ENCODE measurements at places on chromosomes 5 and 9.

- DNase-seq: no peak
Observed at GRCh38 chr5:8906303-8906967, 639.4 kb downstream of the SEMA5A start.

GRCh38 chr9:130382636-130383349, 62.0 kb upstream of the ASS1 start:
- DNase-seq: no peak

- no peak for DNase-seq
Observed at GRCh38 chr5:58544926-58545325, 37.9 kb upstream of the RAB3C start.

GRCh38 chr9:136283291-136284235, 20.3 kb downstream of the CCDC187 start:
- DNase-seq: peak; percentile 88

DNA sequence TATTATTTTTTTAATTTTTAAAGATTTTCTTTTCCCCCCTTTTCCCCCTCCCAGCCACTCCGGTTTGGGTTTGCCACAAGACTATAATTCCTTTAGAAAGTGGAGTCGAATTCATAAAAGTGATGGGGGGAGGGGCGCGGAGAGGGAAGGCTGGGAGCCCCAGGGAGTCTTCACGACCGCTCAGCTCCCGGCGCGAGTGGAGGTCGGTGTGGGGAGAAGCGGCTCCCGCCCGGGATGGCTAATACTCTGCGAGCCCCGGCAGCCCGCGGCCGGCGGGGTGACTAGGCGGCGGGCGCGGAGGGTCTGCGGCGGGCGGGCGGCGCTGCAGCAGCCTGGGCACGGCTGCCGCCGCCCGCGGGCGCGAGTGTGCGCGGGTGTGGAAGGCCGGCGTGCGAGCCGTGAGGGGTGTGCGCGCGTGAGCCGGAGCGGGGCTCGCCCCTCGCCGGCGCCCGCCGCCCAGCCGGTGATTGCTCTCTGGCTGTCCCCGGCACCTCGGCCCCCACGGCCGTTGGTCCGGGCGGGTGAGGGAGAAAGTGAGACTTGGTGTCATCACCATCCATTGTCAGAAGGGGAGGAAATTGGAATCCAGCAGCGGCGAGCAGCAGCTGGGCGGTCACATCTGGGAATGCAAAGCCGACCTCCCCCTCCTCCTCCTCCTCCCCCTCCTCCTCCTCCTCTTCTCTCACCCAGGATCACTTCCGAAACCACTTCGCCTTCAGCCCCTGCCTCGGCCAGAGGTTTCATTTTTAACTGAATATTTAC, at the start of gene PARP8:
Gene PARP8, plus strand, starts transcription at position 377 of the 762 bp plus-strand sequence. CDS start 459 bp downstream, outside the sequence.
- peak; percentile 53 for DNase-seq

- DNase-seq: no peak
Observed at GRCh38 chr9:138112090-138112748, 234.6 kb downstream of the CACNA1B start.

DNA sequence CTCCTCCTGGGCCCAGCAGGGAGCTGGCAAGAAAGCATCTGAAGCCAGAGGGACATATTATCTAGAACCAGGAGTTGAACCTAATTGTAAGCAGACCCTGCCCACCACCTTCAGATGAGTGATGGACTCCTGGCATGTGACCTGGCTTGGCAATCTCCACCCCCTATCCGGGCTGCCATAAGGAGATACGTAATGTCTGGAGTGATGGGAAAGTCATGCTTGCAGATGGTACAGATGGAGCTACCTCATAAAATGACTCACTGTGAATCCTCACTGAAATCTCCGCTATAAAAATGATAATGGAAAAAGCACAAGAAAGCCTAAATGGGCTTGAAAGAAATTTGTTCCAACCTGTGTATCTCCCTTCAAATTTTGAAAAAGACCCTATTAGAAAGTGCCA, 157.5 kb downstream of the DMRT2 start:
- DNase-seq: no peak

- DNase-seq: no peak
Observed at GRCh38 chr9:135224286-135224877, 136.9 kb downstream of the OLFM1 start.

DNA sequence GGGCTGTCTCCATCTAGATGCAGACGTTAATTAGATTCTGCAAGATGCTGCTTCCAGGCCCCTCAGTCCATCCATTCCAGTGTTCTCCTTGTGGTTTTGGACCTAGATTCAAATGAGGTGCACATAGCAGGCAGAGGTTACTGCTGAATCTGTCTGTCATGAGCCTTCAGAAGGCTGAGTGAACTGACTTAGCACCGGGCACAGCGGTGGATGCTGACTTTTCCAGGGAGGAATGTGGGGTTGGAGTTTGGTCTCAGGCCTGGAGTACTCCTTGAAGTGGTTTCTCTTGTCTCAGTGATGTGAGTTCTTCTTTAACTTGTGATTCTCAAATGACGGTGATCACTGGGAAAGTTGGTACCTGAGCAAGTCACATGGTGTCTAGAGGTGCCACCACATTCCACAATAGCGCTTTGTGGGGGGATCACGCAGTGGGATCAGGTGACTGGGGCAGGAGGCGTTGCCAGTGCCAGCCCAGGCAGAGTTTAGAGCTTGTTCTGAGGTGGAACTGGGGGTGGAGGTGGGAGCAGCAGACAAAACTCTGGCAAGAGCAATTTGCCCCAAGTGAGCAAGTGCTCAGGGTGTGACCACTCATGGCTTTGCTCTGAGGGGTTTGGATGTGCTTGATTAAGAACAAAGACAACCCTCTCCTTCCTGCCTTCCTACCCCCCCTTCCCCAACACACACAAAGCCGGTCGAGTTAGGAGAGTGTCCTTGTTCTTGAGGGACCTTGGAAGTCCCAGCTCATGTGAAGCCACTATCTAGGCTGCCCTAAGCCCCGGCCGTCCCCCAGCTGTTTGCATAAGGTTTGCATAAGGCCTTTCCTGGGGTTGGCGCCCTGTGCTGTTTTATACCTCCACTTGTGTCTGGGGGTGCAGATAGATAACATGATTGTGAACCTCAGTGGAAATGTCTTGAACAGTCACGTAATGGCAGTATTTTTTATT, 25.1 kb downstream of the JADE2 start:
- no peak for DNase-seq

DNA sequence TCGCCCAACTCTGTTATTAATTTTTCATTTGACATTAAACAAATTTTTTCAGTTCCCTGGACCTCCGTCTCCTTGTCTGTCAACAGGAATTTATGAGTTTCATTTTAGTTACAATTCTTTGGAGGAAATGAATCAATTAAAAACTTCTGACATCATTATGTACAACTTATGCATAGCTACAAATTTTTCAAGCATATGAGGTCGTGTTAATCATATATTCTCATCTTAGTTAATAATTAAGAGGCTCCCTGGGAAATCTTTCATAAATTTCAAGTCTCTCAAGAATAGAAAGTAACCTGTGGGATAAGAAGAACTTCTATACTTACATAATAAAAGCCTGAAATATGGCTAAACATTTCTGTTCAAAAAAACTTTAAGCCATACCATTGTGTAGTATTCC, 3.4 kb downstream of the UGT3A1 start:
- no peak for DNase-seq

Measured in glutamatergic neuron (in vitro differentiated cells).